ENCODE measurements at places on chromosomes 16 and 17.

DNA sequence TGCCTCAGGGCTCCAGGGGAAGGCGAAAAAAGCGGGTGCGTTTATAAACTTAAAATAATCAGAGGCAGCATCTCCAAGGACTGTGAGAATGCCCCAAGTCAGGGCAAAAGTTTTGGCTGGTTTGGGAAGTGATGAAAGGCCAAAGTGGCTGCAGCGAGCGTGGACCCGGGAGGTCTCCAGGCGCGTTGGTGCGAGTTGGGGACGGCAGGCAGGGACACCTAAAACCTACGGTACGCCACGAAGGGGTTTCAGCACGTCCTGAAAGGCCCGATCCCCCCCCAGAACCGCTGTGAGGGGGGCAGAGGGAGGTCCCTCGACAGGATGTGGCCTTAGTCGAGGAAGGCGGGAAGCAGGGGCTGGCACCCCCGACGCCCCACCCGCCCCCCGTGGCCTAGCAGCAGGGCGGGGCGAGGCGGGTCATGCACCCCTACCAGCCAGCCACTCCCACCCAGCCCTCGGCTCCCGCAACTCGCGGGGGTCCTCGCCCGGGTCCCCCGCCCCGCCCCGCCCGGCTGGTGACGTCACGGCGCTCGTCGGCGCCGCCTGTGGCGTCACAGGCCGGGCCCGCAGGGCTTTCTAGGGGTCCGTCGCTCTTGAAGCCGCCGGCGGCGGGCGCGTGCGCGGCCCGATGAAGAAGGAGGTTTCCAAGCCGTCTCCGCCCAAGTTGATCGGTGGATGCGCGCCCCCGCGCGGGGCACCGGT lies at the start of gene MYCBPAP:
Gene MYCBPAP, plus strand, starts transcription at position 569 of the 702 bp plus-strand sequence. CDS start 236 bp downstream, outside the sequence.
- peak; percentile 89 for ATAC-seq

GRCh38 chr16:69741951-69742904 lies 12.5 kb downstream of the NOB1 start:
- peak; percentile 62 for ATAC-seq

GRCh38 chr17:80970044-80970761 lies 21.4 kb upstream of the CHMP6 start:
- peak; percentile 68 for ATAC-seq

DNA sequence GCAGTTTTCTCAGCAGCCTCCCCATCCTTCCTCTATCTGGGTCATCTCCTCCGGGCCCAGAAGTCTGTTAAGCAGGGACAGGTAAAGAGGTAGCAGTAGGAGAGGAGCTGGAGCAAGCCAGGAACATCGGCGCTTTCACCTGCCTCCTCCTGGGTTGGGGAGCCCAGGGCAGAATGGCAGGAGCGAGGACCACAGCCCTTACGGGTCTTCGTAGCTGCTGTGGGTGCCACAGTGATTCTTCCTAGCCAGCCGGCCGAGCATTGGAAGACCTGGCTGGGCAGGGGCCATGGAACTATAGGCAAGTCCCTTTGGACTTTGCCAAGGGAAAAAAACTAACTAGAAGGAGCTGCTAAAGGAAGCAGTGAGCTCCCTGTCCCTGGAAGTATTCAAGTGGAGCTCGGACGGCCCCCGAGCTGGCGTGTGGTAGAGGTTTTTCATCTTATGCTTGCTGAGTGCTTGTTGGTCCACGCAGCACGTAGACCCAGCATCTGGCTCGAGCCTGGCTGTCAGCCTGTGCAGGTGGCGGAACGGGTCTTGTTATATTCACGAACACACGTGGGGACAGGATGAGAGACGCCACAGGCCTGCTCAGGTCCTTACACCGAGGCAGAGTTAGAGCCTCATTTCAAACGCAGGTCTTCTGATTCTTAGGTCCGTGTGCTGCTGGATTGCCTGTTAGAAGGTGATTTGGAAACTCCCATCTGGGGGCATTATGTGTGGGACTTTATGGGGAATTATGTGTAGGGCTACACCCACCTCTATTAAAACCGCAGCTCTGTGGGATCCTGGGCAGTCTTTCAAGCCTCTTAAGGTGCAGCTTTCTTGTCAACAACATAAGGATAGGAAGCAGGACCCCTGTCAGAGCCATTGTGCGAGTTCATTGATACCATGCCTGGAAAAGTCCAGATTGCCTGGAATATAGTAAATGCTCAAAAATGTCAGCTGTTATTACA lies 54.8 kb downstream of the OR1D5 start:
- ATAC-seq, result no peak

- ATAC-seq, result no peak
Observed at GRCh38 chr17:44014133-44014436, 678 bp downstream of the TMEM101 start.

Data from motor neuron (in vitro differentiated cells).